ENCODE measurements at places on chromosomes 1 and 21.

DNA sequence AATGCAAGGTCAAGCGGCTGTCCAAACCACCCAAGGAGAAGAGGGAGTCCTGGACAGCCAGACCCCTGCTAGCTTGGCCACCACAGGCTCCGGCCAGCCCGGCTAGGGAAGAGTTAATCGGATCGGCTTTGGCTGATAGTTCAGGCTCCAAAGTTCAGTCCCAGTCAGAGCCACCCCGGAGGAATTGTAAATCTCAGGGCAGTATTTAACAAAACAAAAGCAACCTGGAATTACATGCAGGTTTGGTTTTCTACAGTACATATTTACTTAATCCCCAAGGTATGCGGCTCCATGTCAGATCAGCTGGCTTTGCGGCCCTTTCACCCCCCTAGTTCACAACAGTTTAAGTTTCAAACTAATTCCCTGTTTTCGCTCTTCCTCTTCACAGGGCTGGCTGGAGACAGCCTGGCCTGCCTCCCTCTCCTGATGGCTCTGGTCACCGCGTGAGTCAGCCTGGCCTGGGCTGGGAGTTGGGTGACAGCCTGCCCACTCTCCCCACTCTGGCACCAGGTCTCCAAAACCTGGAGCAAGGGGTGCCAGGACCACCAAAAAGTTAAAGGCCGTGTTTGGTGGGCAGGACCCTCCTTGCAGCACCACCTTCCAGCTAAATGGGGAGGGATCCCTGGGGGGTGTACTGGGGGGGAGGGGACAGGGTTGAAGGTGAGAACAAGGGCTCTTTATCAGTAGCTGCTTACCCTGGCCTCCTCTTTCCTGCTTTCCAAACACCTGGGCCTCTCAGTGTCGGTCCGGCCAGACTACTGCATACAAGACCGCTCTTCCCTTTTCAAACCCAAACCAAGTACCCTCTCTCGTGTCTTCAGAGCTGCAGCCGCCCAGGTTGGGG lies 1.9 kb downstream of the DHRS3 start:
- no peak for DNase-seq

GRCh38 chr1:85111695-85112094 lies 63.4 kb upstream of the MCOLN3 start:
- DNase-seq: no peak

- no peak for DNase-seq
Observed at GRCh38 chr1:87136607-87137341, 191.9 kb upstream of the LMO4 start.

GRCh38 chr1:26269198-26269550 lies 10.7 kb upstream of the SH3BGRL3 start:
- DNase-seq: no peak

GRCh38 chr1:10733474-10734366 lies 62.7 kb downstream of the CASZ1 start:
- no peak for DNase-seq

DNA sequence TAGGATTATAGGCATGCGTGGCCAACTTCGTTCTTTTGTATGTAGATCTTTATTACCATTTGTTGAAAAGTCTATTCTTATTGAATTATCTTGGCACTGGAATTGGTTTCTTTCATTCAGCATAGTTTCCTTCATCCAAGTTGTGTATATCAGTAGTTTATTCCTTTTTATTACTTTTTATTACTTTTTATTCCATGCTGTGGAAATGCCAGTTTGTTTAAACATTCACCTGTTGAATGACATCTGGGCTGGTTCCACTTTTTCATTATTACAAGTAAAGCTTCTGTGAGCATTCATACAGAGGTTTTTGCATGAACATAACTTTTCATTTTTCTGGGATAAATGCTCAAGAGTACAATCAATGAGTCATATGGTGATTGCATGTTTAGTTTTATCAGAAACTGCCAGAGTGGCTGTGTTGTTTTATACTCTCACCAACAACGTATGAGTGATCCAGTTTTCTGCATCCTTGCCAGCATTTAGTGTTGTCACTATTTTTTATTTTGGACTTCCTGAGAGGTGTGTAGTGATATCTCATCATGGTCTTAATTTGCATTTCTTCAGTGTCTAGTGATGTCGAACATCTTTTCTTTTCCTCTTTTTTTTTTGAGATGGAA lies 28.6 kb downstream of the PTPRU start:
- DNase-seq: no peak

- no peak for DNase-seq
Observed at GRCh38 chr1:219413536-219413935, 199.4 kb downstream of the ZC3H11B start.

DNA sequence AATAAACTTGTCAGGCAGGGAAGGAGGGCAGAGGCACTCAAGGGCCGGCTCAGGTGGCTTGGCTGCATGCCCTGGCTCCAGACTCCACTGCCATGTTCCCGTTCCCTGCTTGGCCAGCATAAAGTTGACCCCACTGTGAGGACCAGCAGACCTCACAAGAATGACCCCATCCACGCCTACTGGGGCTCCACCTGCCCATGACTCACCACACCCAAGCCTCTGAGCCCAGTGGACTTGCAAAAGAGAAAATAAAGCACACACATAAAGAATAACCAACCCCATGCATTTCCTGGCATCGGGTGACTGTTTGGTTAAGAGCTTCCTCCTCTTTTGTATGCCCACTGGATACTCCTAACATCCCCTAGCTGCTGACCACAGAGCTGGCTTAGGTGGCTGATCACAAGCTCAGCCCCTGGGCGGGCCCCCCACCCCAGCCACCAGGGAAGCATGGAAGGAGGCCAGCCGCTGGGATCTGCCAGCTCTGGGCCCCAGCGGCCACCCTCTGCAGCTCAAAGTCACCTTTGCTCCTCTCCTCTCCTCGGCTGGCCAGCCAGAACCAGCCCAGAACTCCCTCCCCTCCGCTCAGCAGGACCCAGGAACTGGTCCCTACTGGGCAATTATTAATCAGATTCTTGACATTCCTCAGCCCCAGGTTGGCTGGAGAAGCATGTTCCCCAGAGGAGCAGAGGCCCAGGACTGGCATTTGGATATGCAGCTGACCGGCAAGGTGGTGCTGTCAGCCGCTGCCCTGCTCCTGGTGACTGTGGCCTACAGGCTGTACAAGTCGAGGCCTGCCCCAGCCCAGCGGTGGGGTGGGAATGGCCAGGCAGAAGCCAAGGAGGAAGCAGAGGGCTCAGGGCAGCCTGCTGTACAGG lies at the start of gene KLHDC7A:
Gene KLHDC7A (plus strand): TSS at position 616 of the 875 bp plus-strand sequence. CDS start 52 bp downstream, at position 668.
- DNase-seq: peak; percentile 66

- no peak for DNase-seq
Observed at GRCh38 chr1:234001817-234002216, 97.3 kb downstream of the SLC35F3 start.

DNA sequence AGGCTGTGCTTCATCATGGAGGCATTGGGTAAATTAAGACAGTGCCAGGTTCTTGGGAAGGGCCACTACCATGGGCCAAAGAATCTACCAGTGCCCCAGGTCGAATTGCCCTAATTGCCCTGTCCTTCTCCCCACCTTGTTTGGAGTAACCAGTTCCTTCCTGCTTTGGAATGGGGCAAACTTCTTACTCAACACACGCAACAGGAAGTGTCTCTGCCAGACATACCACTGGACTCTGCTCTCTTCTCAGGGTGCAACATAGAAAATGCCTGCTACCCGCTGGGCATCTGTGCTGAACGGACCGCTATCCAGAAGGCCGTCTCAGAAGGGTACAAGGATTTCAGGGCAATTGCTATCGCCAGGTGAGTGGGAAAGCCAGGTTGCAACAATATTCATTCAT lies 15.8 kb downstream of the CDA start:
- DNase-seq: no peak

DNA sequence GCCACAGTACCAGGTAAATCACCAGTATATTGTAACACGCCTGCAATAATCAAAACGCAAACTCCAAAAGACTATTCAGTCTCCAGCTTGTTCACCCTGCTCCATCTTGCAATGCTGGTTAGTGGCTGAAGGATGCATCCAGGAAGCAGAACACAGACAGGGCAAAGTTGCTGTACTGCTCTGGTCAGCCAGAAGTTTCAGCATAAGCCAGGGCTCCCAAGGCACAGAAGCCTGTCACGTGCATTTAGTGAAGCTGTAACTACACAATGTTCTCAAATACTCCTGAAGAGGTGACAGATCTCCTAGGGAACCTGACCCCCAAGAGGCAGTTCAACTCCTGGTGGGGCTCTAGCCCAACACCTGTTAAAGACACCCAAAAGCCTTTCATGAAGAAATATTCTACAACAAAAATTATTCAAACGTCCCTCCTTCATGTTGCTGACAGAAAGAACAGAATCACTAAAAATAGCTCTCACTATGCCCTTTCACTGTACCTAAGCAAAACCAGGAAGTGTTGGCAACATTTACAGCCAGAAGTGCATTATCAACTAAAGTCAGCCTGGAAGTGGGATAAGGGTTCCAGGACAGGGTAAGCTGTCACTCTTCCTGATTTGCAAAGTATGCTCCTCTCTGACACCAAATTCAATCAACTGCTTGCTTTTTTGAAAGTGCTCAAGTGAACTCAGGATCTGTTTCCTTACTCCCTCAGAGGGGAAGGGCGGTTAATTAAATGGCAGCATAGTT lies 52.1 kb downstream of the SLC35D1 start:
- DNase-seq: no peak

Data from iPS DF 6.9 (cell line).